Cortex of kidney (tissue), 1 donor: ENCODE measurements at places on chromosomes 11 and 22.

DNA sequence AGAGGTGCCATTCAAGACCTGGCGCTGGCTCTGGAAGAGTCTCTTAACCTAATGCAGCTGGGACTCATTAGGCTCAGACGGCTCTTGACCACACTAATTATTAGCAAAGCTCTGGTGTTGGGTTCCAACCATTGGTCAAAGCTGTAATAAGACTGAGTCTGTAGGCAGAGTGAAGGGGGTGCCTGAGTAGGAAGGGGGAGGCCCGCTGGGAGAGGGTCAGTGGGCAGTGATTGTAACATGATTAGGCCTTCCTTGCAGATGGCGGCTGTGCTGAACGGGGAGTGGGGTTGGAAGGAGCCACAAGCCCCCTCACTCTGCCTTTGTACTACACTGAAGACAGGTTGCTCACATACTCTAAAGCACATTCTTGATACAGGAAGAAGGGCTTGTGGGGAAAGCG, 5.2 kb downstream of the SRPRA start:
- DNase-seq, result no peak

DNA sequence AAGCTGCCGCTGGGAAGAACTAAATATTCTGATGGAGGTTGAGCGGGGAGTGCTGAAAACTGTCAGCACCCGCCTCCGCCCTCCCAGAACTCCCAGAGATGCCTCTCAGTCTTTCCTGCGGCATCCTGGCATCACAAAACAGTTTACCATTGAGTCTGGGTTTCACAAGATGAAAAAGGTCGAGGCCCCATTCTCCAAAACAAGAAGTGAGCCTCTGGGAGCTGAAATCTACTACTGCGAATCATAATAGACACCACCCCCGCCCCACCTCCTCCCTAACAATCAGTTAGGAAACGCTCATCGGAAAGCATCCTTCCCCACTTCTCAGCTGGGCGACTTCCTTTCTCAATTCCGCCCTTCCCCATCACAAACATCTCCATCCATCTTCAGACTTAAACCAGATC, 1.0 kb downstream of the SUN2 start:
- no peak for DNase-seq

- no peak for DNase-seq
Observed at GRCh38 chr11:122714484-122714883, 59.0 kb downstream of the UBASH3B start.

GRCh38 chr11:131254254-131254653, 116.2 kb upstream of the NTM start:
- no peak for DNase-seq

GRCh38 chr11:72577271-72577721, 96.9 kb downstream of the PDE2A start:
- no peak for DNase-seq

DNA sequence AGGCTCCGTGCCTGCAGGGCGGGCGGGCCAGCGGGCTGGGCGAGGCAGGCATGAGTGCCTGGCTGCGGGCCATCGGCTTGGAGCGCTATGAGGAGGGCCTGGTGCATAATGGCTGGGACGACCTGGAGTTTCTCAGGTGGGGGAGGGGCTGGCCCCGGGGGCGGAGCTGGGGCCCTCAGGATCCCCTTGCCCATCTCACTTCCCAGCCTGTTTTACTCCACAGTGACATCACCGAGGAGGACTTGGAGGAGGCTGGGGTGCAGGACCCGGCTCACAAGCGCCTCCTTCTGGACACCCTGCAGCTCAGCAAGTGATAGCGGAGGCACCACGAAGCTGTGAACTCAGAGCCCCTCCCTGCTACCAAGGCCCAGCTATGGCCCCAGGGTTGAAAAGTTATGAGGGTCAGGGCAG, 5.9 kb downstream of the PHOX2A start:
- no peak for DNase-seq

DNA sequence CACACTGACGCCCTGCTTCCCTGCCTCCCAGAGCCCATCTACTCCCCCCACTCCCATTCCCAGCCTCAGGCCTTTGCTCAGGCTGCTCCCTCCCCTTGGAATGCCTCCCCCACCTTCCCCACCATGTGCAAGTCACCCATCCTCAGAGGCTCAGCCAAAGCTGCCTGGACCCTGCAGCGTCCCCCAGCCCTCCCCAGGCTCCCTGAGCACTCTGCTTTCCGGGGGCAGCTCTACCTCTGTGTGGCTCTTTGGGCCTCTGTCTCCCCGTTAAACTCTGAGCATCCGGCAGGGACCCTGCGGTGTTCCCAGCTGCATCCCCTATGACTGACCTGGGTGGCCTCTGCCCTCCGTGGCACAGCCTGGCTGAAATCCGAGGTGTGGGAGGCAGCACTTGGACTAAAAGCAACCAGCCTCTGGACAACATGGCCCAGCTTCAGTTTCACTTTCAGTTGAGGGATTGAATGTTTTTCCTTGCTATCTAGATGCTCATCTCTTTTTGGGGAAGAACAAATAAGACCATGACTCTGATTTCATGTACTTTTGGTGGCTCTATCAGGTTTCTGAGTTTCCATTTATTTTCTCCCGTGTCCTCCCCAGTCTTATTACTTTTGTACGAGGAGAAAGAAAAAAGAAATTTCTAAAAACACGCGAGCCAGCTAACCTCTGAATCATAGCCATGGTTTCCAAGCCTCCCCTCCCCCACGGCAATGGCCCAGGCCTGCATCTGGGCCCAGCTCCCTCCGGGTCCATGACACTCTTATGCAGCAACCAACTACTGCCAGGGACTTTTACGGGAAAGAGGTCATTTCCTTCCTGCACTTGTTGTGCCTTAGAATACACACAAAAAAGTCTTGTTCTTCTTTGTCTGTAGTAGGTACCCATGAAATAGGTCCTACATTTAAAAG, 3.8 kb downstream of the APOL3 start:
- DNase-seq, result no peak

DNA sequence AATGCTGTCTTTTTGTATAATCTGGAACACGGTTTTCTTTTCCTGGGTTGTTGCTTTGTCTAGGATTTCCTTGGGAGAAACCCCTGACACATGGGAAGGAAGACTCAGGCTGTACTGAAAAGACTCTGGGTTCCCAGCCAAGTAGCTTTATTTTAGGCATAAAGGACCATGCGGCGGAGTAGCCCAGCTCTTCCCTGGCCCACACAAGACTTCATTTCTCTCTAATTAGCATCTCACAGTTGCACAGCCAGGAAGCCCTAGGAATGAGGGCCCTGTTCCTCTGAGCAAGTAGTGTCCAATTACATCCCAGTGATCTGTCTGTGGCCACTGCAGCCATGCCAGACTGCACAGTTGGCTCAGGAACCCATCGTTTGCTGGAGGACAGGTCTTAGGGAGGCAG, 319.5 kb downstream of the TENM4 start:
- DNase-seq, result no peak

GRCh38 chr11:6488342-6488741, 7.0 kb downstream of the TIMM10B start:
- no peak for DNase-seq

GRCh38 chr11:2207773-2208621, 36.4 kb upstream of the TH start:
- DNase-seq, result no peak

DNA sequence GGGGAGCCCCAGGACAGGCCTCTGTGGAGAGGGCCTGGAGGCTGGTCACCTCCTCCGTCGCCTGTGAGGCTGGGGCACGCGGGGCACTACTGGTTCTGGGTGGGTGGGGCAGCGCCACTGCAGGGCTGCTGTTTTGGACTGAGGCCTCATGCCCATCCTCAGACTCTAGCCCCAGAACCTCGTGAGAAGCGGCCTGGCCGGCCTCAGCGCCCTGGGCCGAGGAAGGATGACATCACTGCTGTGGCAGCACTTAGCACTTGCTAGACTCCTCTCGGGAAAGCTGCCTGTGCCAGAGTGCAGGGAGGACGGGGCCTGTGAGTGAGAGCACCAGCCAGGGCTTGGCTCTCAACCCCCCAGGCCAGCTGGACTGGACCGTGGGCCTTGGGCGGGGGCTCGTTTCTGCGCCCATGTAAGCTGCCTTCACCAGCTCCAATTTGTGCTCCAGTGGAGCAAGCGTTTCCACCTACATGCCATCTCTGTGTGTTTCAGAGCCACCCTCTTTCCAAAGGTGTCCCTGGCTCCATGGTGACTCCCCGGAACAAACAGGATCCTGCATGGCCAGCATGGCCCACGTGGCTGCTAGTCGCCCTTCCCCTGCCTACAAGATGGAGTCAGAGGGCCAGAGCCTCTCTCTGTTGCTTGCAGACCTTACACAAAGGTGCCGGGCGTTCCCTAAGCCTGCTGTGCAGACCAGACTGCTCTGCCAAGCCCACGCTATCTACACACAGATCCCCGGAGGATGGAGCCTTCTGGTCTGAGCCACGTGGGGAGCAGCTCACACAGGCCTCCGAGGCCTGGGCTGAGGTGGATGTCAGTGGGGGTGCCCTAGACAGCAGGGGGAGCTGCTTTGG, 102.9 kb downstream of the CTTN start:
- no peak for DNase-seq

DNA sequence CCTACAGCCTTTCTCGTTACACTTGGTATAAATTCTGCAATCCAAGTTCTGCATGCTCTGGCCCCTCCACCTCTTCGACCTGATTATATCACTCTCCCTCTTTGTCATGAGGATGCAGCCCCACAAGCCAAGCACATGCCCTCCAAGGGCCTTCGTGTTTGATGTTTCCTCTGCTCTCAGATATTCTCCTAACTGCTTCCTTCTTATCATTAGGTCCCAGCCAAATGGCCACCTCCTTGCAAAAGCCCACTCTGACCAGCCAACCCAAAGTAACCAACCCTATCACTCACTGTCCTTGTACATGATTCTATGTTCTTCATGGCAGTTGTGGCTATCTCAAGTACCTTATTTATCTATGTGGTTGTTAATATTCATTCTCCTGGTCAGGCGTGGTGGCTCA, 38.3 kb upstream of the LRRC55 start:
- DNase-seq, result no peak

DNA sequence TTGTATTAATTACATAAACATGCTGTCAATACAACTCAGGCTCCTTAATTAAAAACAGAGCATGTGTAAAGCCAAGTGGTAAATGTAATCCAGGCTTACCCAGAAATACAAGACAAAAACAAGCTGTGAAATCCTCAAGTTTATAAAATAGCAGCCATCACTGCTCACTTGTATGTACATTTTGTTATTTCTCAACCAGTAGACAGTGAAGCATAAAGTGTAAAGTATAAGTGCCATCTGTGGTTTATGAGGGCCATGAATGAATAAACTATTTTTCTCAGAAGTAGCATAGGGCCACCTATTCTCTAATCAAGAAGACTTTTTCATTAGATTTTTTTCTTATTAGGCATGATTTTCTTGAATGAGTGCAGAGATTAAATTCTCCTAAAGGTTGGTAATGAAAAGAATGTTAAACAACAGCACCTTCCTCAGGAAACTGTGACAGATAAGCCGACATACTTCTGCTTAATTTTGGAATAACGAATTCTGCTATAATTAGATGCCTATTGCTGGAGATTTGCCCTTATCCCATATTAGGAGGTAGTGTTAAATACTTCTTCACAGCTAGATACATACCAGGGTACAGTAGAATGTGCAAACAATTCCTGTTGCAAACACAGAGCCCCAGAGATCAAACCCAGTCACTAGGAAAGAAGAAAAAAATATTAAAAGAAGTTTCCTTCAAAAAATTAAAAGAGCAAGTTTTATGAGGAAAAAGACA, 13.0 kb downstream of the SLC5A12 start:
- no peak for DNase-seq

- no peak for DNase-seq
Observed at GRCh38 chr11:45079943-45080719, 66.3 kb upstream of the PRDM11 start.

- DNase-seq, result no peak
Observed at GRCh38 chr11:118099838-118100556, 13.2 kb upstream of the SMIM35 start.

DNA sequence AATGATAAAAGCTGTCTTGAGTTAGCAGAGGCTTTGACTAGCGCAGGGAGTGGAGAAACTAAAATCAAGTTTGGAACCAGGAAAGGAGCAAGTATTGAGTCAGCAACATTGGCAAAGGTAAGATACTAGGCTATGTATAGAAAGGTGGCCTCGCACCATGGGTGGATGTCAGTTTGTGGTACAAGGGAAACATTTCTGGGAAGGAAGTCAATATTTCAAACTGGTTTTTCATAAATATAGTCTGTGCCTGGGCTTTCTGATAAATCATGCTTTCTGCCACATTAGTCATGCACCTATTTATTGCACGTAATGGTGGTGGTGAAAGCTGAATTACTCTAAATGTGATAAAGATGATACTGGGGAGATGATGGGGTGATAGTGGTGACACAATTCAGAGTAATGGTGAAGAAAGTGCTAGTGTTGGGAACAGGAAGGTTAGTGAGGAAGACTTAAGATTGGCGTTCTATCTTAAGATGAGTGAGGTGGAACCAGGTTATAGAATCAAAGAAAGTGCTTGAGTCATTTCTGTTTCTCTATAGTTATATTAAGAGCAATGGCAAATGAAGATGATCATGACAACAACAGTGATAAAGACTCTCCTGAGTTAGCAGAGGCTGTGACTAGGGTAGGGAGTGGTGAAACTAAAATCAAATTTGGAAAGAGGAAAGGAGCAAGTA, 729.0 kb downstream of the FAM181B start:
- no peak for DNase-seq

GRCh38 chr11:119018074-119018938, at the start of the genes RPS25 and TRAPPC4:
RPS25 (minus strand) TSS chr11:119018343; CDS start chr11:119018284, 59 bp downstream.
TRAPPC4 (plus strand) TSS chr11:119018766; CDS start chr11:119018796, 30 bp downstream.
- no peak for DNase-seq

DNA sequence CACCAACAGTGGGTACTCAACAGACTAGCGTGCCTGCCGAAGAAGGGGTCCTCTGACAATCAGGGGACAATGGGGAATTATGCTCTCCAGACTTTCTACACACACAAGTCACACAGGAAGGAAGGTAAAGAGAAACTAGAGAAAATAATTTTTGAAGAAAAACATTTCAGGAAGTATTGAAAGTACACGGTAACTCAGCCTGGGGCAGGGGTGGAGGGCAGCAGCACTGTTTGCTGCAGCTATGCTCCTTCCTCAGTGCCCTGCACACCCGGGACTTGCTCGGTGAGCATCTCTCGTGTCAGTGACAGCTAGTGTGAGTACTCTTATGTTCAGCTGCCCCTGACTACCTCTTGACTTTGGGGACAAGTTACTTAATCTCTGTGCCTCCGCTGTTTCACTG, 18.0 kb upstream of the APOA1 start:
- no peak for DNase-seq

GRCh38 chr11:35792846-35793192, 130.2 kb downstream of the TRIM44 start:
- DNase-seq, result no peak

- no peak for DNase-seq
Observed at GRCh38 chr11:32255841-32256240, 165.0 kb downstream of the RCN1 start.

DNA sequence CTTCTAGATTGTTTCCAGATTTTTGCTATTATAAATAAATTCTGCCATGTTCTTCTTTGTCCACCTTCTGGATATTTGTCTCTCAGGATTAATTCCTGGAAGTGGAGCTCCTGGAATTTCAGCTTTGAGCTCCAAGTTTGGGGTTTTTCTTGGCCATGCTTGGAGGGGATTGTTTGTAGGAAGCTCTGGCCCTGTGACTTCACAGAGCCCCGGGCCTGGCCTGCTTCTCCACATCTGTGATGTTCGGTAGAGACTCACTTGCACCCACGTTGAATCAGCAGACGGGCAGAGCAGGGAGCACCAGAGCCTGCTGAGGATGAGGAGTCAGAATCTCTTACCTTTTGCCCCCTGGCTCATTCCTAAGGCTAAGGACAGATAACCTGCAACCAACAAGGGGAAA, 35.7 kb downstream of the LRRC32 start:
- no peak for DNase-seq

- no peak for DNase-seq
Observed at GRCh38 chr11:60879971-60880588, 12.7 kb downstream of the ZP1 start.

GRCh38 chr11:27619039-27619574, 81.1 kb downstream of the BDNF start:
- no peak for DNase-seq
